Effector CD4-positive, alpha-beta T cell (primary cell): ENCODE measurements at places on chromosomes 2 and 18.
A peak's percentile ranks its signal among the peaks of the same experiment; 100 is the strongest.

DNA sequence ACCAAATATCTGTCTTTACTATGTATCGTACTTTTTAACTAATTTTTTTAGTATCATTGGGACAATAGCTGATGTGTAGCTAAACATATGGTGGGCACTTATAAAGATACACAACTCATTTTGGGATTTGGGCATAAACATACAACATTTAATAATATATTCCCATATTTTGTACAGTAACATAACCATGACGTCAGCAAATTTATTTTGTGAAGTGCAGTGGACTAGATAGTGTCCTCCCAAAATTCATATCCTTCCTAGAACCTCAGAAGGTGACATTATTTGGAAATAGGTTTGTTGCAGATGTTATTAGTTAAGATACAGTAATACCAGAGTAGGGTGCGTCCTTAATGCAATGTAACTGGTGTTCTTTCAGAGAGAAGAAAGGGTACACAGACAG, 356.7 kb downstream of the CDH7 start:
- no peak for DNase-seq

- DNase-seq = no peak
These were observed 294.9 kb downstream of the SOX11 start for GRCh38 chr2:5986801-5987787.

DNA sequence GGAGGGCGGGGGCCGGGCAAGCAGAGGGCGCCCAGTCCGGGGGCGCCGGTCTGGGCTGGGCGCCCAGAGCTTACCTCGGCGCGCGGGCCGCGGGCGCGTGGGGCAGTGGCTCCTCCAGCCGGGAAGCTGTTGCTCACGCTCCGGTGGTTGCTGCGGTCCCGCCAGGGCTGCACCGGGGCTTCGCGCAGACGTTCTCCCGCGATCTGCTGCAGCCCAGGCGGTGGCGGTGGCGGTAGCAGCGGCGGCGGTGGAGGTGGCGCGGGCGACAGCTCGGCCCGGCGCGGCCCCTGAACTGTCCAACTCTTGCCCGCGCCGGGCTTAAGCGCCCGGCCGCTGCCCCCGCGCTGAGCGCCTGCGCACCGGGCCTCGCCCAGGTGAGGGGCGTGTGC, 391 bp downstream of the ZNF385B start:
- no peak for DNase-seq

GRCh38 chr2:191618786-191619185, 59.1 kb upstream of the NABP1 start:
- DNase-seq = no peak

- peak; percentile 61 for DNase-seq
These were observed 33.8 kb downstream of the TOGARAM2 start for GRCh38 chr2:29014811-29015421.
